ENCODE measurements at places on chromosomes 4 and X.

DNA sequence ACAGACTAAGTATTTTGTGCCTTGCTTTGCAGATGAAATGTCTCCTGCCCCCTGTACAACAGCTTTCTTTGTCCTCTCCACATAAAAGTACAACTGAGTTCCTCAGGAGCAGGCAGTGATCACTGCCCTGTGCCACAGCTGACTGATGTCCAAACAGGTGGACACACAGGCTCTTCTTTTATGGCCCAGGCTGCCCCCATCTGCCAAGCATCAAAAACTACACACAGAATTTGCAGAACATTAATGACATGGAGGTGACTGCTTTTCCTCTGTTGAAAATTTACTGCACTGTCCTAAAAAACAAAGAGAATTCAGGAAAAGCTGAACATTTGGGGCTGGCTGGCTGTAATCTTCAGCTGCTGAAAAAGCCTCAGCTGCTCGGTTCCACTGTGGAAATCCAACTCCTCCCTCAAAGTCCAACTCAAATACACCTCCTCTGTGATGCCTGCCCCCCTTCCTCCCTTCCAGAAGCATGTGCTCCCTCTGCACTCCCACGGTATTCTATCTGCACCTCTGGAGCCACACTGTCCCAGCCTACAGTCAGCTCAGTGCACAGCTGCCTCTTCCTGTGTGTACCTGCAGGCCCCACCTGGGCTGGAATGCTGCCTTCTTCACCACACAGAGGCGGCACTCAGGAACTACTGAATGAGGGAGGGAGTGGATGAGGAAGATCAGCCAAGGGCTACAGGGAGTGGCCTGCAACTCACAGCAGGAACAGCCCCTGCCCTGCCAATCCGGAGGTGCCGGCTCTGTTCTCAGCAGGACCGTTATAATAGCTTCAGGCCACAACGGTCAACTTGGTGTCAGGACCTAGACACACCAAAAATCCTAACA lies 10.3 kb downstream of the AFAP1 start:
- no peak for DNase-seq

- no peak for DNase-seq
Measured at GRCh38 chrX:39582976-39583375, 514.8 kb downstream of the BCOR start.

GRCh38 chr4:78543424-78544125 lies 8.0 kb upstream of the ANXA3 start:
- no peak for DNase-seq

GRCh38 chr4:12924253-12924652 lies 559.9 kb downstream of the RAB28 start:
- DNase-seq: no peak

GRCh38 chrX:71210816-71211215 lies 12.2 kb upstream of the GJB1 start:
- DNase-seq: no peak
